ENCODE measurements at places on chromosomes 12 and 14. TPM values are rescaled to one million over a fixed set of nuclear protein-coding genes. Genes with fewer than 3 reads are reported as not detected.

Gene MSRB3
- total RNA-seq: 0.24 TPM

Gene LGALS3
- total RNA-seq: 22.3 TPM

GRCh38 chr14:31084385-31084784 lies 58.2 kb upstream of the STRN3 start:
- DNase-seq: no peak

DNA sequence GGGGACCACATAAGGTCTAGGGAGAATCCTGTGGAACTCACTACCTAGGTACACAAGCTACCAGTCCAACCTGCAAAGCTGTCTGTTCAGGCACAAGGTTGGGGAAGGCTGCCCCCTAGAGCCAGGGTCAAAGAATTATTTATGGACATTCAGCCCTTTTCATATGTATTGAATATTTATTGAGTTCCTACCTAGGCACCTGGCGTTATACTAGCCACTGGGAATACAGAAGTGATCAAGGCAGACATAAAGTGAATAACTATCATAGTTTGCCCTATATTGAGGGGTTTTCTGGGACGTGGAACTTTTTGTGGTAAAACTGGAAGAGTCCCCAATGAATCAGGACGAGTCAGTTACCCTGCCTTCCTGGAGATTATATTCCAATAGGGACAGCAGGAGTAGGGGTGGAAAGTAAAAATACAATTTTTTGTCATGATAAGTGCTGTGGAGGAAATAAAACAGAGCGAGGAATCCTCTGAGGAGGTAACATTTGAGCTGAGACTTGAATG lies 5.8 kb upstream of the SLC48A1 start:
- DNase-seq: peak; percentile 76

DNA sequence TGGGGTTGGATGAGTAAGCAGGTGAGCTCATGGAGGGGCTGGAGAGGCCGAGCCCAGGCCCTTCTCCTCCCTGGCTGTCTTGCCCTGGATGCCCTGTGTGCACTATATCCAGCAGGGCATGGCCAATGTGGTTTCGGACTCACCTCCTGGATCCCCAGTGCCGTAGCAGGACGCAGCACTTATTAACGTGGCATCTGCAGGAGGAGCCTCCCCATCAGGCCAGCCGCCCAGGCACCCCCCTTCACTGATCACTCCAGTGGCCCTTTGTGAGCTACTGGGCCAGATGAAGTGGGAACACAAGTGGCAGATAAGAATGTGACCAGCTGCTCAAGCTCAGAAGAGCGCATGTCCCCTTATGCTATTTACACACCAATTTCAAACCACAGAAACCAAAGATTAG lies 43.1 kb upstream of the DICER1 start:
- DNase-seq: no peak

- no peak for DNase-seq
These were observed 91.5 kb upstream of the PTGDR start for GRCh38 chr14:52175982-52176502.

Data from activated T-cell treated with anti-CD3 and anti-CD28 coated beads, Interleukin-2, amount 50 U/mL, for 72 hours (primary cell).